ENCODE measurements at places on chromosomes 3 and 15. TPM values are rescaled to one million over a fixed set of nuclear protein-coding genes. Genes with fewer than 3 reads are reported as not detected.

Gene SNUPN
- 32.6 TPM for total RNA-seq

Gene DAPK2
- 0.33 TPM for total RNA-seq

Gene MAGI1
- total RNA-seq: 4.3 TPM

Gene ZNF717
- 8.8 TPM for total RNA-seq

Gene FAM107A
- not detected for total RNA-seq

Gene ZNF620
- 2.0 TPM for total RNA-seq

Gene FRMD4B
- total RNA-seq: 18.3 TPM

Gene ULK3
- 25.1 TPM for total RNA-seq

Gene TRIM42
- total RNA-seq: not detected

Gene C2CD4B
- total RNA-seq: not detected

Gene STRIT1
- total RNA-seq: not detected

Gene TMEM212
- not detected for total RNA-seq

Gene KNG1
- not detected for total RNA-seq

Gene PGBD4
- 0.63 TPM for total RNA-seq

Gene P2RY14
- total RNA-seq: not detected

Gene ZBED2
- total RNA-seq: 21.3 TPM

Gene HIGD2B
- not detected for total RNA-seq

Gene GOLGA8S
- not detected for total RNA-seq

Gene MYEF2
- 4.5 TPM for total RNA-seq

Gene GOLGA6L2
- total RNA-seq: not detected

Gene GOLGA6C
- not detected for total RNA-seq

Gene GOLGA6B
- total RNA-seq: not detected

Gene CD86
- not detected for total RNA-seq
